ENCODE measurements at places on chromosomes 3 and 15.

- DNase-seq = no peak
Observed at GRCh38 chr3:175240921-175241320, 381.8 kb downstream of the NAALADL2 start.

DNA sequence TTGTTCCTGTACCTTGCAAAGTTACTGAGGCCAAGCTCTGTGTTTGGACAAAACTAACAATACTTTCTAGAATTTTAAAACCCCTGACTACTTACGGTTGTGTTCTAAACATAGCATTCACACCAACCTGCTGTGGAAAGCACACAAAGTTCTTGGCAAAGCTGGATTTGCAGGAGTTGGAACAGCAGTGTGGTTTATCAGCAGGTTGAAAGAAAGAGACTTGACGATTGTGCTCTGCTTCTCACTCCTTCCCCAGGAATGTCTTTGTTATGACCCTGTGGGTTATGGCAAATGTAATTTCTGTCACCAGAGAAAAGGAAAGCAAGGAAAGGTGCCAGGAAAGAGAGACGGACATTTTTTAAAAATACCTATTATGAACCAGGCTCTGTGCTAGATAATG is 165.5 kb upstream of the TGFBR2 start:
- no peak for DNase-seq

DNA sequence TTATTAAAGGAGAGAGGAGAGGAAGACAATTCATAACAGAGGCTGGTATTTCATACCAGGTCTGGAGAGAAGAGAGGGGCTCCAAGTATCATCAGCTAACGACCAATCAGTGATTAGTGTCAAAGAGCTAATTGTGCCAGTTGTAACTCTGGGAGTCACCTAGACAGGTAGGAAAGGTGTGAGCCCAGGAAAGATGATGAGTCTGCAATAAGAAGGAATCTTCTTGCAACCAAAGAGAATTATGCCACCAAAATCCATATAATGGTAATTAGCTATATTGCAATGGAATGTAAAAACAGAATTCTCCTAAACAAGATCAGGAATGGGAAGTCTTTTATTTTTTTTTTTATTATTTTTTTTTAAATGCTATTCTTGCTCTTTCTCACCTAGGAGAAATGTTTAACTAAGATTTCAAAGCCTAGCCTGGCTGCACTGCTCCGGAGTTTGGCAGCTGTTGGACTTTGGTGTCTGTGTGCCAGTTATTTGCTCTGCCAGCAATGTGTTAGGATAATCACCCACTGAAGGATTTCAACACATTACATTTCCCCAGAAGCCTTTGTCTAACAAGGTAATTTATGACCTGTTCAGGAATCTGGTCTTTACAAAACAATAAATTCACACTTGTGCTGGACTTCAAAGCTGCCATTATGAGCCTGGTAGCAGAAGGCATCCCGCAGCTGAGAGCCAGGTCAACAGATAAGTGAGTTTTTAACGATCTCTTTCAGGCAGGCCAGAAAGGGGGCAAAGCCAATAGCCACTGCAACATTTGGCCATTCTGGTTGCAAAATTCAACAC is 89.4 kb downstream of the FOXB1 start:
- no peak for DNase-seq

DNA sequence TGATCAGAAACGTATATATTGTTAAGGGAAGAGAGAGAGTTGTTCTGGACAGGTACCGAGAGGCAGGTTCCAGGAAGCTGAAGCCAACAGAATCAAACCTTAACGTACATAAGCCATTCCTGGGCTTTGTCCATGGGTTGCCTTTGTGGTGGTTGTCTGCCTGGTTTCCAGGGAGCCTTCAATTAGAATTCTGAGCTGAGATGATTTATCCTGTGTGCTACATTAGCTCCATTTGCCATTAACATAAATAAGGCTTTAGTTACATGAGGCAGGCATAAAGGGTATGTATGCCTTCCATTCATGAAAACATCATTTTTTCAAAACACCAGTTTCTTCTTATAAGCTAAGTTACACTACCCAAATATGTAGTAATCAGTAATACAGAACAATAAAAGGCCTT is 729.4 kb upstream of the CFAP20DC start:
- DNase-seq = no peak

DNA sequence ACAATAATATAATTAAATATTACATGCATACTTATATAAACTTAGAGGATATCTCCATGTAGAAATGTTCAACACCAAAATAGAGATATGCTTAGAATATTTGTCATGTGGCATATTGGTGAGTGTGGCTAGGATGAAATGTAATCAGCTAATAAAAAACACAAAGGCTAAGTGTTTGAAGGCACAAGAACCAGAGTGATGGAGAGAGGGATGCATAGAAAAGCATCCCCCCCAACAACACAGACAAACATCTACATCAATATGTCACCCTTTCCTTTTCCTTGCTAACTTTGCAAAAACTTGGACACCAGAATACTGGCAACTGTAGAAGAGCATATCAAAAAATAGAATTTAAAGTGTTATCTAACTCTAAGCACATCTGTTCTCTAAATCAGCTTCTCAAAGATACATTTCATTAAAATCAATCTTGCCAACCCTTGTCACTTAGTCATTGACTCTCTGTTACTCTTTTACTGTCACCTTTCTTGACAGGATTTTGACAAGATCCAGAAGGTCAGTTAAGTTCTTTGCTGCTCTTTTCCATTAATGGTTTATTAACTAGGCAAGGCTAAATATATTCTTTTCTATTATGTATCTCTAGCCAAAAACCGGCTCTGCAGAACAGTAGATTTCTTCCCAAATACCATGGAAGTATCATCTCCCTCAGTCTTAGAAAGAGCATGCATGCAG is 695.9 kb downstream of the OTOL1 start:
- DNase-seq = no peak

- peak; percentile 15 for DNase-seq
Observed at GRCh38 chr3:187737368-187738070, 7.7 kb downstream of the BCL6 start.

- DNase-seq = no peak
Observed at GRCh38 chr15:76223521-76223920, 87.7 kb downstream of the ETFA start.
